ENCODE measurements at places on chromosomes 16 and 17.
A peak's percentile ranks its signal among the peaks of the same experiment; 100 is the strongest.

- no peak for DNase-seq
Observed at GRCh38 chr16:324201-324450, 28.4 kb downstream of the AXIN1 start.

DNA sequence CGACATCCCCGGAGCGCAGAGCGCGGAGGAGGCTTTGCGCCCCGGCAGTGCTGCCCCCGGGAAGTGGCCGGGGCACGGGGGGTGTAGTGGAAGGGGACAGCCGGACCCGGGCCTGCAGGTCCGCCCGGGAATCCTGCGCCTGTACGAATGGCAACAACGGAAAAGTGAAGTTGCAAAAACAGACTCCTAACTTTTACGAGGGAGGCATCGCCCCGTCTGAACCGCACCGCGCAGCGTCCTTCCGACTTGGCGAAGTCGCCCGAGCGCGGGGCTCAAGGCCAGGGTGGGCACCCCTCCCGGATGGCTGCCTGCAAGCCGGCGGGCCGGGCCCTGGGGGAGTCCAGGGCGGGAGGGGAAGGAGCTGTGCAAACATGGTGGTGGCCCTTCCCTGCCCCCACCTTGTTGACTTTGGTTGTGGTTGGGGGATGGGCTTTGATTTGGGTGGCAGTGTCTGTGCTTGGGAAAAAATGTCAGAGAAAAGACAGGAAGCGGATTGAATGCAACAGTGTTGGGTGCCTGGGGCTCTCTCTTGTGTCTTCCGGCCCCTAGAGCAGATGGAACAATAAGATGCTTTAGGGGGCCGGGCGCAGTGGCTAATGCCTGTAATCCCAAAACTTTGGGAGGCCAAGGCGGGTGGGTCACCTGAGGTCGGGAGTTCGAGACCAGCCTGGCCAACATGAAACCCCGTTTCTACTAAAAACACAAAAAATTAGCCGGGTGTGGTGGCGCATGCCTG, 675 bp downstream of the RNF213 start:
- peak; percentile 49 for DNase-seq

DNA sequence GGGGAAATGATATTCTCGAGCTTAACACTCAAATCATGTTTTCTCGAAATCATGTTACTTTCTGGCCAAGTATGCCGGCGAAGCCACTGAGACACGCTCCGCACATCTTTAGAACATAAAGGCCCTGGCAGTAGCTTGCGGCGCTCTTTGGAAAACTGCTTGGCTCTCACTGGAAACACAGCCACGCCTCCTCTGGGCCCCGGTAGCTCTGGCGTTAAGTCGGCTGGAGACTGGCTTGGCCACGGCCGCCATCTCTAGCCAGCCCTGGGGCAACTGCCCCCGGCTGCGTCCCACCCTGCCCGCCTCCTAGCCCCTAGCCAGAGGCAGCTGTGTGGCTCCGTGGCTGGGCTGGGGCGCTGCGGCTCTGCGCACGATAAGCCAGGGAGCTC, 9.2 kb upstream of the BAIAP2 start:
- no peak for DNase-seq

DNA sequence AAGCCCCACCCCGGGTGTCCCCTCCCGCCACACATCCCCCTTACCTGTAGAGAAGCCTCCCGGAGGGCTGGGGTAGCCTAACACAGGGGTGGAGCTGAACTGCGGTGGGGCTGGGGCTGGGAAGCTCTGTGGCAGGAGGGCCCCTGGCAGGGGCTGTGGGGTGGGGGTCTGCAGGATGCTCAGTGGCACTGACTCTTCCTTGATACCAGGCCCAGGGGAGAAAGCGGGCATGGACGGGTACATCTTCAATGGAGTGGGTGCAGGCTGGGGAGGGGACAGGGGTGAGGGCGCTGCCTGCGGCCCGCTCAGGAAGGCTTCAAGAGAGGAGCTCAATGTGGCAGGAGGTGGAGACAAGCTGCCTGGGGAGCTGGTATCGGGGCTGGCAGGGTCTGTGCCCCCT, 16.7 kb downstream of the SREBF1 start:
- no peak for DNase-seq

DNA sequence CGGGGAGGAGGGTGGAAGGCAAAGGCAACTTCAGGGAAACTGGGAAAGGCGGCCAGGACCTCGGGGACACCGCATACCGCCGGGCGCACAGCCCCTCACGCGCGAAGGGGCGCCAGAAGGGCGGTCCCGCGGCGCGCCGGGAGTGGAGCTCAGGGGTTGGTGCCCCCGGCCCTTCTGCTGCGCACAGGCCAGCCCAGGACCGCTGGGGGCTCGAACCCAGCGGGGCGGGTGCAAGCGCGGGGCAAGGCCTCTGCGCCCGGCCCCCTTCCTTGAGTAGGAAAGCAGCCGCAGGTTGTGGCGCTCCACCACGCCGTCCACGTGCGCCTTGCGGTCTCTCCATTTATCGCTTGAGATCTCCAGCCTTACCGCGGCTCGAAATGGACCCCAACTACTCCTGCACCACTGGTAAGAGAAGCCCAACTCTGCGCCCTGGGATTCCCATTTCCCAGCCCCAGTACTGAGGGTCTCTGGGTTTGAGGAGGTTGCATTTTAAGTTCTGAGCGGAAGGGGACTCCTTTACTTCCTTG, 3.0 kb upstream of the MT1A start:
- DNase-seq: no peak

DNA sequence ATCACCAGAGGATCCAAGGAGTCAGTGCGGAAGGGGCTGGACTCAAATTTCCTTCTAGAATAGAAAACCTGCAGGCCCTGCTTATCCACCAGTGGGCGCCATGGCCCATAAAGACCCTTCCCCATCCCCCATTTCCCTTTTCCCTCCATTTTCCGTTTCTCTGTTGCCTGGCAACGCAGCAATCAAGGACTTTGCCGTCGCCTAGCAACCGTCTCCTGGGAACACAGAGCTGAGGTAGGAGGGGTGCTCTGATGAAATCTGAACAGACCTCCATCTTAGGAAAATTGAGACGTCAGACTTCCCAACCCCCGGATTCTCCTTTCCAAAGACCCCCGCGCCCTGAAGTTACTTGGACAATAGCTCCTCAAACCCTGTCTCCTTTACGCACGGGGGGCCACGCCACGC, 5.7 kb downstream of the DLG4 start:
- DNase-seq: peak; percentile 81

DNA sequence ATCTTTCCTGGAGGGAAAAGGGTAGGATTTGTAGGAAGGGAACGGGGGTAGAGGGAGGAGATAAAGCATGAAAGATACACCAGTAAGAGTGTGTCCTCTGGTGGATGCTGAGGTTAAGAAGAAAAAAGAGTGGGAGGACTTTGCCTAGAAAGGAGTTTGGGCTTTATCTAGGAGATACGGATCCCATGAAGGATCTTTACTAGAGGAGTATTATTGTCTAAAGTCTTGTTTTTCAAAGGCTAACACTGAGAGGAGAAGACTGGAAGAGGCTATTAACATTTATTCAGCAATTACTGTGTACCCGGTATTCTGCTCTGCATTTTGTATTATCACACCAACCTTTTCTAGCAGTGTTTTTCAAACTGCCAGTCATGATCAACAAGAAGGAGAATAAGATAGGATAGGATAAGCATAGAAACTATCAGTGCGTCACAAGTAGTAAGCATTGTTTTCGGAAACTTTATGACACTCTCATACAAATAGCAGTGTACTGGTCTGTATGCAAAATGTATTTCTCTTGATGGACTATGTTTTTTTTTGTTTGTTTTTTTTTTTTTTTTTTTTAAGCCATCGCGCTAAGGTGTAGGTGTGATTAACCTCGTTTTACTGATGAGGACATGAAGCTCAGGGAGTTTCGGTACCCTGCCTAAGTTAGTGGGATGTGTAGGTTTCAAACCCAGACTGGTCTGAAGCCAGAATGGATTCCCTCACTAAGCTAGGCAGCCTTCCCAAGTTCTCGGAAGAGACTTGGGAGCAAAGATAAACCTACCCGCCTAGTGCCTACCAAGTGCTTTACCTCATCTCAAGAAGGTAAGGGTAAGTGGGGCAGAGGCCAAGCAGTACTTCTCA, 1.3 kb upstream of the SP2 start:
- DNase-seq: no peak

DNA sequence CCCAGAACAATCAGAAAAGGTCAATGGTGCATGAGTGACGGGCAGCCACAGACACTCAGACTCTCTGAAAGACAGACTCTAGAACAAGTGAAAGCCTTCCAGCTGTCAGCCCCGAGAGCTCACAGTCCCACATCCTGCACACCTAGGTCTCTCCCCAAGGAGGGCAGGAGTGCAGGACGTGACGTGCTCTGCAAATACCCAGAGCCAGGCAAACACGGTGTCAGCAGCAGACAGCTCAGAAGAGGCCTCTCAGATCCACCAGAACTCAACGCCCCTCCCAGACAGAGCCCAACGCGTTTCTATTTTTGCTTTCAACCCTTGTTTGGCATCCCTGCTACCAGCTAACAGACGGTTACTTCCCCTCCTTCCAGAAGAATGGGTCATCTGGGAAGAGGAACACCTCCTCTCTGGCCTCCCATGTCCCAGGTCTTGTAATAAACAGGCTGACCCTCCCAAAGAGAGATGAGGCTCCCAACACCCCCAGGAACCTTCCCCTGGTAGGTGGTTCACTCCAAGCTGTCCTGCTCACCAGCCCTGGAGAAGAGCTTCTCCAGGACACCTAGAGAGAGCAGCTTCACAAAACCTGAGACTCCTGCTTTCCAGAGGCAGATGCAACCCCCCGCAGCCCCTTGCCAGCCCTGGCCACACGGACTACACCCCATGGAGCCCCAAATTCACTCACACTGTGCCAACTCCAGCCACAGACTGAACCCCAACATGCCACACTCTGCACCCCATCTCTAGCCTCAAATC, 7.6 kb downstream of the PITPNM3 start:
- no peak for DNase-seq

GRCh38 chr17:55366020-55366481, 55.6 kb downstream of the MMD start:
- DNase-seq: no peak

GRCh38 chr16:85162478-85163277, 50.4 kb upstream of the CIBAR2 start:
- DNase-seq: no peak

GRCh38 chr17:48064638-48065037, 16.5 kb downstream of the NFE2L1 start:
- no peak for DNase-seq

- DNase-seq: no peak
Observed at GRCh38 chr17:67438667-67439066, 61.6 kb downstream of the PITPNC1 start.

DNA sequence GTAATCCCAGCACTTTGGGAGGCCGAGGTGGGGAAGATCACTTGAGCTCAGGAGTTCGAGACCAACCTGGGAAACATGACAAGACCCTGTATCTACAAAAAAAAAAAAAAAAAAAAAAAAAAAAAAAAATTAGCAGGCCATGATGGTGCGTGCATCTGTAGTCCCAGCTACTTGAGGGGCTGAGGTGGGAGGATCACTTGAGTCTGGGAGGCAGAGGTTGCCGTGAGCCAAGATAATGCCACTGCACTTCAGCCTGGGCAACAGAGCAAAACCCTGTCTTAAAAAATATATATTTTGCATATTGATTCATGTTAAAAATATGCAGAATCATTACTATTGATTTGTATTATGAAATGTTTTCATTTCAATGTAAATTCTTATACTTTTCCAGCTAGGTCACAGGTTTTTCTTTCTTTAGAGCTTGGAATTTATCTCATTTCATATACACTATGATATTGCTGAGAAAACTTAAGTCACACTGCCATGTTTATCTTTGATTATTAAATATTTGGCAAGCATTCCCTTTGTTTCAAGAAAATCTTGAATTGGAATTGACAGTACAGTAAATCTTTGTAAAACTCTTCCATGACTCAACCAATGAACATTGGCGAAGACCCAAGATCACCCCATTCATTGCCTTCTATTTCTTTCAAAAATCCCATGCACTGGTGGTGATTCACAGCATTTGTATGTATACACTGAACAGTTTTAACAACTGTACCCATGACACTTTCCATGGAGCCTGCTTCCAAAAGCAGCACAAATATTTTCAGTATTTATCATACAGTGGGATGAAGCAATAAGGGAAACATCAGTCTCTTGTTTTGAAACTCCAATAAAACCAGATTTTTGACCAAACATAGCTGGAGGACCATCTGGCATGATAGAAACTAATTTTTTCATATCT, 83.5 kb upstream of the TNRC6A start:
- DNase-seq: peak; percentile 57

- DNase-seq: no peak
Observed at GRCh38 chr17:5785867-5786509, 201.7 kb upstream of the NLRP1 start.

DNA sequence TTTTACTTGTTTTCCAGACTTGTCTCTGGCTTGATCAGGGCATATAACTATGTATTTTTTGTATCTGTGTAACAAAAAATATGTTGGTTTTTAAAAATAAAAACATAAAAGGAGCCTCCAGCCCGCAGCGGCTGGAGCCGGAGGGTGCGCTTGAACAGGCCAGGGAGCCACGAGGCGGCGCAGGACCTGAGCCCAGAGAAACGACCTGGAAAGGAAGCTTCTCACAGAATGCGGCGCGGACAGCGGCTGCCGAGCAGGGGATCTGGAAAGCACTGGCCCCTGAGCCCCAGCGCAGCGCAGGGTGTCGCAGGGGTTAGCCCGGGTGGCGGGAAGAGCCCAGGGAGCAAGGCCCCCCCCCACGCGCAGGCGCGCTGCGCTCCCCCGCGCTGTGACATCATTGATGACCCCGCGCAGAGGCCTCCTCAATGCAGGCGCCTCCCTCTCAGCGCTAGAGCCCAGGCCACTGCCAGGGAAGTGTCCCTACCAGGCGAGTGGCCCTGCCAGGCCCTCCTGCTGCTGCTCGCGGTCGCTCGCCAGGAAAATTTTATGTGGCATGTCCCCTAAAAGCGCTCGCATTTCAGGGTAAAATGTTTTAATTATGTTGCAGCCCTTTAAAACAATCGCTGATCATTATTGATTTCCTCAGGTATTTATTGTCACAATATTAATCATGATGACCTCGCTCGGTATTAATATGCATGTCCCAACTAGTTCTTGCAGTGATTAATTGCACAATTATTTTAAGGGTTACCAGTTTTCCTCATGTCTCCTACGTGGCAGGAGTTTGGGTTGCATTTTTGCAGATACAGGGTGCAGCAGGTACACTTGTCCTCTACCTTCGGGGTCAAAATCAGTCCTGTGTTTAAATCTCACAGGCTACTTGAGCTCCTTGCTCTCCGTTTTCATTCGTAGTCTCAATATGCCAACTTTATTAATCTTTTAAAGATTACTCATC, 134.2 kb downstream of the USP22 start:
- DNase-seq: peak; percentile 90

- no peak for DNase-seq
Observed at GRCh38 chr17:76469076-76469990, 1.9 kb downstream of the AANAT start.
